ENCODE measurements at places on chromosomes 7 and 10. TPM values are rescaled to one million over a fixed set of nuclear protein-coding genes. Genes with fewer than 3 reads are reported as not detected.

Gene BEND7
- 19.6 TPM for total RNA-seq

- no peak for DNase-seq
Observed at GRCh38 chr10:16957038-16957437, 139.8 kb upstream of the RSU1 start.

Gene AP1S1
- 15.1 TPM for total RNA-seq

DNA sequence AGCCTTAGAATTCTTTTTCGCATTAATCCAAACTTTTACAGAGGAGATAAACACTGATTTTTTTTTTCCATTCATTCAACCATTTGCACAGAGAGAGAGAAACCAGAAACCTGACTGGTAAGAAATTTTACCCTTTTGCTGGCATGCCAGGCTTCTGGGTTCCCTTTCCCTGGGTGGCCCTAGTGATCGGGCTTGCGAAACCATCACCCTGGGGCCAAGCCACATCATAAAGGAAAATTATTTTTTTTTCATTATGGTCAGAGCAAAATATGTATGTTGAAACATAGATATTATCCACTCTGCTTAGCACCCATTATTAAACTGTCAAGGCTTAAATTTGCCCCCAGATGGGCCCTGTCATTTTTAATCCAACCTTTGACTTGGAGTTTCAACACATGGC lies 55.4 kb upstream of the INHBA start:
- DNase-seq: no peak

DNA sequence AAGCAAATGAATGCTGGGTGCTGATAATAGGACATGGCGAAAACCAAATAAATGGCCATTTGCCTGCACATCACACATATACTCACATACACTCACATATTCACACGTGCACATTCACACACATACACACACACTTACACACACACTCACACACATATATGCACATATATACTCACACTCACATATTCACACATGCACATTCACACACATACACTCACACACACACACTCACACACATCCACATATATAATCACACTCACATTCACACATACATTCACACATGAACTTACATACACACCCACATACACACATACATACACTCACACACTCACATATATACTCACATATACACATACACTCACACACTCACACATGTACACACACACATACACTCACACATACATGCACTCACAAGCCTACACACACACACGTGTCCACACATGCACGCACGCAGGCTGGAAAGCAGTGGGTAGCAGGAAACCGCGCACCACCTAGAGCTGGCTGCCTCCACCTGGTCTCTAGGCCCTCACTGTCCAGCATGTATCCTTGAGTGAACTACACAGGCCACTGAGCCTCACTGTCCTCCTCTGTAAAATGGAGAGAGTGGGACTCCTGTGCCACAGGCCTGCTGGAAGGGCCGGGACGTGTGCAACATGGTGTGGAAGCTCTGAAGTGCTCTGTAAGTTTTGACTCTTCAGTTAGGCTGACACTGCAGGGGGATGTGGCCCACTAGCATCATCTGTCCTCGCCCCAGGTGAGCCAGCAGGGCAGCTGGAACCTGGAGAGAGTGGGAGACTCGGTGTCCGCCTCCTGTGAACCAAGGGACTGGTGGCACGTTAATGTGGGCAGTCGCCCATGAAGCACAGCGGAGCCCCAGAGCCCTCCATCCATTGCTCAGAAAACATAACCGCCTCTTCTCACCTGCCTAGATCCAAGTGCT lies 14.9 kb downstream of the TMEM72 start:
- no peak for DNase-seq

DNA sequence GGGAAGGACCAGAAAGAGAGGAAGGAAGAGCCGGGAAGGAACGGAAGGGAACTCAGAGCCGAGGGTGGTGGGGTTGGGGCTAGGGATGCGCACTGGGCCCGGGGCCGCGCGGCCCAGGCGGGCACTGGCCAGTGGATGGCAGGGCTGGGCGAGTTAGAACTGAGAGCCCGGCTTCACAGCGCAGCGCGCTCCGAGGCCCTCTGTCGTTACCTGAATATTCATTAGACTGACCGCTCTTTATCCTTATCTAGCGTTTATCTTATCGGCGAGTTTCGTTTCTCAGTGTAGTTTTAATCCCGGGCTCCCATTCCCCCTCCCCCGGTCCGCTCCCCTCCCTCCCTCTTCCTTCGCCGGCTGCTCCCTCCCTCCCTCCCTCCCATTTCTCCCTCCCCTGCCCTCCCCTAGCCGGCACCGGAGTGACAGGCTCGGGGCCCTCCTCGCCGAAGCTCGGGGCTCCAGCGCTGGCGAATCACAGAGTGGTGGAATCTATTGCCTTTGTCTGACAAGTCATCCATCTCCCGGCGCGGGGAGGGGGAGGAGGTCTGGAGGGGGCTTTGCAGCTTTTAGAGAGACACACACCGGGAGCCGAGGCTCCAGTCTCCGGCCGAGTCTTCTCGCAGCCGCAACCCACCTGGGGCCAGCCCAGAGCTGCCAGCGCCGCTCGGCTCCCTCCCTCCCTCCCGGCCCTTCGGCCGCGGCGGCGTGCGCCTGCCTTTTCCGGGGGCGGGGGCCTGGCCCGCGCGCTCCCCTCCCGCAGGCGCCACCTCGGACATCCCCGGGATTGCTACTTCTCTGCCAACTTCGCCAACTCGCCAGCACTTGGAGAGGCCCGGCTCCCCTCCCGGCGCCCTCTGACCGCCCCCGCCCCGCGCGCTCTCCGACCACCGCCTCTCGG lies at the start of gene PAX2:
PAX2 (plus strand) TSS at position 596 of the 895 bp plus-strand sequence. CDS start 679 bp downstream, outside the sequence.
- DNase-seq: no peak

- DNase-seq: no peak
Observed at GRCh38 chr10:49654036-49654693, 25.3 kb upstream of the C10orf53 start.

Gene SFTPA2
- not detected for total RNA-seq

GRCh38 chr7:25118048-25118753 lies 6.9 kb downstream of the CYCS start:
- no peak for DNase-seq
